ENCODE measurements at places on chromosomes 13 and 19.

- no peak for DNase-seq
Measured at GRCh38 chr19:13765395-13766094, 1.2 kb downstream of the MRI1 start.

DNA sequence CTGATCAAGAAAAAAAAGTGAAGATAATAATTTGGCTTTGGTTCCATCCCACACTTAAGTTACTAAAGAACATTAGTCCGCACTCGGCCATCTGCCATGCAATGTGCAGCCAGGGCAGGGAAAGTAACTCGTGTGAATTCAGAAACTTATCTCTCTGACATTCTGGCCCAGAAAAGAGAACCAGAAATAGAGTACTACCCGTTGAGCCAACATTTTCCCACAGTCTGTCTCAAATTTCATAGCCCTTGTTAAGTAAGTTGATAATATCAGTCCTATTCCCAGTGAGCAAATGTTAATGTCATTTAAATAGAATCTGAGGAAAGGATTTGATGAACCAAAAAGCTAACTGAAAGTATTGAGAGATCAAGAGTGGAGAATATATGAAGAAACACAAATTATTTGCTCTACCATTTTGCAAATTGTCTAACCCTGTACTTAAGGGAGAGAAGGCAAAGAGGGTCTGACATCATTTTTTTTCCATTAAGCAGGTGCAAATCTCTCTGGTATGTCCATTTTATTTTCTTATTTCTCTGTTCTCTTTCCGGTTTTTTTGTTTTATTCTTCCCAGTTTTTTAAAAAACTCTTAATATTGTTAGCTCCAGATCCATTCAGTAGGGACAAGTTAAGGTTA, 156.3 kb downstream of the NDFIP2 start:
- no peak for DNase-seq

DNA sequence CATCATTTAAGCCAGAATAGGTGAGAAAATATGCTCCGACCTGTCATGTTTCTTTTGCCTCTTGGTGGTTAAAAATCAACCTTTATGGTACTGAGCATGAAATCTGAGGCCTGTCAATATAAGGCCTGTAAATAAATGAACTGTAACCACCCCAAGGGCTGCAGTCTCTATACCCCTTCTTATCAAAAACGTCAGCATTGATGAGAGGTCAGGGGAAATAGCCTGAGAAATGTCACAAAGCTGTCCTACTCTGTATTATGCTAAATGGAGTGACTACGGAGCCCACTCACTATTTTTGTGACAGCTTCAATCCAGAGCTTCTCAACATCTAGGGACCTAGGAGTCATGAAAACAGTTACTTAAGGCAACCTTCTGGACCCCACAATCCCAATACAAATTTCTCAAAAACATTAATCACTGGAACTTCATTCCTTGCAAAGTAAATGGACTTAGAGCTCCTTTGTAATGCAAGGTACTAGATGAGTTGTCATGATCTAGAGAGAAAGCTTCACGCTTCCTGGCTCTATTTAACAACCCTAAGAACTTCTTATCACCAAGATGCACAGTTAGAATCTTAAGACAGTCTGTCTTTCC, 2.7 kb upstream of the RAP2A start:
- no peak for DNase-seq

DNA sequence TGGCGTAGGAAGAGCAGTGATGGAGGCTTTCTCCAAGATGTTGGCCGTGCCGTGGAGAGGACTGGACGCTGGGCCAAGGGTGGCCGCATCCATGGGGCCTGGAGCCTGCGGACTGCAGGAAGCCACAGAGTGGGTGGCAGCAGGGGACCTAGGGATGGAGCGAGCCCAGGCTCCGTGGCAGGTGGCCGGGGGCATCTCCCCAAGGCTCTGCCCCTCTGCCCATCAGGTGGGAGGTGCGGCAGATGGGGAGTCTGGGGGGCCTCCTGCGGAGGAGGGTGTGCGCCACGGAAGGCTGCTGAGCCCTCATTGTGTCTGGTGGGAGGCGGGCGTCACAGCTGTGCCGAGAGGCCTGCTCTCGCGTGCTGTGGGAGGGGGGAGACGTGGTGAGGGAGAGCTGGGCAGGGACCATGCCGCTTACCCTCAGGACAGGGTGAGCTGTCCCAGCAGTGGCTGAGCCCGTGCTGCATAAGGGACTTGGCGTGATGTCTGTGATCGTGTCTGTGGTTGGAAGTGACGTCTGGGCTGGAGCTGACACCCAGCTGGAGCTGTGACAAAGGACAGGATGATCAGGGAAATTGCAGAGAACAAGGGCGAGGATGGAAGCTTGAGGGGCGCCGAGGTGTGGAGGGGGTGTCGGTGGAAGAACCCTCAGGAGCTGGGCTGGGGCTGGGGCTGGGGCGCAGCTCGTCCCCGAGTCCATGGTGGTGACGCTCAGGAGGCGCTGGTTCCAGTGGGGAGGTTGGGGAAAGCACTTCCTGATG, 13.4 kb downstream of the MCF2L start:
- no peak for DNase-seq

DNA sequence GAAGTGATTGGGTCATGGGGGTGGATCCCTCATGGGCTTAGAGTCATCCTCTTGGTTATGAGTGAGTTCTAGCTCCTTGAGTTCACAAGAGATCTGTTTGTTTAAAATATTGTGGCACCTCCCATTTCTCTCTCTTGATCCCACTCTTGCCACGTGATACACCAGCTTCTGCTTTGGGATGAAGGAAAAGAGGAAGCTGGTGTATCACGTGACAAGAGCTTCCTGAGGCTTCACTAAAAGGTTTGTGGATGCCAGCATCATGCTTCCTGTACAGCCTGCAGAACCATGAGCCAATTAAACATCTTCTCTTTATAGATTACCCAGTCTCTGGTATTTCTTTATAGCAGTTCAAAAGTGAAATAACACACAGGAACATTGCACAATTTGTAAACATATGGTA, 352.5 kb upstream of the ATXN8OS start:
- no peak for DNase-seq

DNA sequence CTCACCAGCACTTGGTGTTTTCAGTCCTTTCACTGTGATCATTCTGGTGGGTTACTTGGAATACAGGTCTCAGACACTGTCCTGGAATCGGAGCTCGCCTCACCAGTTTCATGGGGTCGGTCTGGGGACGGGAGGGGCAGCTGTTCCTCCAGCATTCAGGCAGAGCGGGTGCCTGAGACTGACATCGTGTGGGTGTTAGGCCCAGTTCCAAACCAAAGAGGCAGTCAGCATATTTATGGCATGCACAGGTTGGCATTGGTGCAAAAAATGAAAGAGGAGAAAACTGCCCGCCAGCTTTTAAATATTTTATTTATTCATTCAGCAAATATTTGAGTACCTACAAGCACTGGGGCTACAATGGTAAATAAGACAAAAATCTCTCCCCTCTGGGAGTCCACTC, 20.1 kb downstream of the PLEKHF1 start:
- no peak for DNase-seq

DNA sequence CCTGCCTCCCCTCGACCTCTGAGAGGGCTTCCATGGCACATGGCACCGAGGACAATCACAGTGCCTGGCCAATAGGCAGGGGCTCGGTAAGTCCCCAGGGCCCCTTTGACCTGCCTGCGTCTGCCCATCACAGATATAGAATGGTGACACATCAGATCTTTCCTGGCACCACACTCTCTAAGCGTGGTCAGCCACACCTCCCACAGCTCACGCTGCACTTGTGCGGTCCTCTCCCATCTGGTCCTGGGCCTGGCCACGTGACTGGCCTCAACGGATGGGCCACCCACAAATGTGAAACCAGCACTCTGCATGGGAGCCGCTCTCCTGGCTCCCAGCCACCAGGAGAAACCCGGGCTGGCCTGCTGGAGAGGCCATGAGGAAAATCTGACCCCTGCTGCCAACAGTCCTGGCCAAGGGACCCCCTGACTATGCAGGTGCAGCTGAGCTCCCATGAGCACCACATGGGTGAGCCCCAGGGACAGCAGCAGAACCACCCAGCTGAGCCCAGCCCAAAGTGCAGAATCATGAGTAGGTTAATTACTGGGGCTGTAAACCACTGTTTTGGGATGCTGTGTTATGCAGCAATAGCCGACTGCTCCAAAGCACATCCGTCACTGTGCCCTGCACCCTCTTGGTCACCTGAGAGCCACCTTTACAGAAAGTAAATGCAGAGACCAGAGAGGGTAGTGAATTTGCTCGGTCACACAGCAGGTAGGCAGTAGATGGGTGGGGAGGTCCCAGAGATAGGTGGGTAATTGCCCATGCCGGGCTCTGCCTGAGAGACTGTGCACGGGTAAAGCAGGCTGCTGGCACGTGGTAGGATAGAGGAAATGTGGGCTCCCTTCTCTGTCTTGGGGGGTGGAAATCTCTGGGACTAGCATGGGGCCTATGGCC, 9.7 kb upstream of the MEF2B start:
- no peak for DNase-seq

- no peak for DNase-seq
Measured at GRCh38 chr19:2202366-2202765, 33.8 kb downstream of the PLEKHJ1 start.
